Activated T-helper 17 cell treated with anti-CD3 and anti-CD28 coated beads, Interleukin-2, amount 50 U/mL, for 72 hours (primary cell): ENCODE measurements at places on chromosomes 2 and 18.

- no peak for ATAC-seq
Measured at GRCh38 chr2:128172191-128172590, 81.2 kb downstream of the UGGT1 start.

GRCh38 chr2:49959961-49960553 lies 805.7 kb upstream of the FSHR start:
- ATAC-seq, result no peak

DNA sequence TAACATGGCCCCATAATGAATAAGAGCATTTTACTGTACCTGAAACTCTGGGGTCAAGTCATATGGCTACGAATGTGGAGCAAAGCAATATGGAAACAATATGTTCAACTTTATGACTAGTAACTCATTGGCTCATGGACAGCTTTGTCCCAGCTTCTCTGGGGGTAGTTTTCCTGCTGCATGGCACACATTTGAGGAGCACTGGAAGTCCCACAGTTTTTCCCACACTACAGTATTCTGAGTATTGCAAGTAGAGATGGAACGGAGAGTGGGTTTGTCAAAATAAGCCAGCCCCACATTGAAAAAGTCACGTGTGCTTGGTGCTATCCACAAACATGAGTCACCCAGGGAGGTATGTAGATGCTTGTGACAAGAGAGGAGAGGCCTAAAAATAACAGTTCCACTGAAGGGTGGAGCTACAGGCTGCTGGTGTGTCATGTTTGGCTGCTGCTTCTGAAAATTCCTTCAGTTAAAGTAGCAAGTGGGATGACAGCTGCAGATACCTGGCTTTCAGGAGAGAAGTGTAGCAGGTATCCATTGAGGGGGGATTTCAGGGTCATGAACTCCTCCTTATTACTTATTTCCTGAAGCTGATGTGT lies 48.2 kb upstream of the CTAGE1 start:
- ATAC-seq, result no peak

GRCh38 chr2:168215813-168216212 lies 31.6 kb downstream of the STK39 start:
- no peak for ATAC-seq

GRCh38 chr2:6872394-6872793 lies 5.2 kb upstream of the RSAD2 start:
- ATAC-seq, result no peak

- peak; percentile 80 for ATAC-seq
Measured at GRCh38 chr2:144572977-144573376, 53.1 kb upstream of the ZEB2 start.

GRCh38 chr2:126038861-126039260 lies 617.1 kb upstream of the GYPC start:
- no peak for ATAC-seq

DNA sequence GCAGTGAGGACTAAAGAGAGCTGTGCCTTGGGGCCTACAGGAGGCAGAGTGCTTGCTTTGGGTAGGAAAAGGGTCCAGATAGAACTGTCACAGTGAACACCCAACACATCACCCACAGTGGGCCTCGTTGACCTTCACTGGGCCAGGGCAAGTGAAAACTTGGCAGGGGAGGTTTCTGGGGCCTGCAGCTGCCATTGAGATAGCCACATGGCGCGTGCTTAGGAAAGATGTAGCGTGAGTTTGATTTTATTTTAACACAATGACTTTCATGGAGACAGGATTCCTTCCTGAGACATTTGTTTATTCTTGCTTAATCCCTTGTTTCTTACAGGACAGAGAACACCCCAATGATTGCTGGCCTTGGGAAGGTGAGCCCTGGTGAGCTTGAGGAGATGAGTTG lies 9.3 kb upstream of the ESPNL start:
- no peak for ATAC-seq

GRCh38 chr2:197358931-197359330 lies 48.4 kb upstream of the ANKRD44 start:
- ATAC-seq, result peak; percentile 61

DNA sequence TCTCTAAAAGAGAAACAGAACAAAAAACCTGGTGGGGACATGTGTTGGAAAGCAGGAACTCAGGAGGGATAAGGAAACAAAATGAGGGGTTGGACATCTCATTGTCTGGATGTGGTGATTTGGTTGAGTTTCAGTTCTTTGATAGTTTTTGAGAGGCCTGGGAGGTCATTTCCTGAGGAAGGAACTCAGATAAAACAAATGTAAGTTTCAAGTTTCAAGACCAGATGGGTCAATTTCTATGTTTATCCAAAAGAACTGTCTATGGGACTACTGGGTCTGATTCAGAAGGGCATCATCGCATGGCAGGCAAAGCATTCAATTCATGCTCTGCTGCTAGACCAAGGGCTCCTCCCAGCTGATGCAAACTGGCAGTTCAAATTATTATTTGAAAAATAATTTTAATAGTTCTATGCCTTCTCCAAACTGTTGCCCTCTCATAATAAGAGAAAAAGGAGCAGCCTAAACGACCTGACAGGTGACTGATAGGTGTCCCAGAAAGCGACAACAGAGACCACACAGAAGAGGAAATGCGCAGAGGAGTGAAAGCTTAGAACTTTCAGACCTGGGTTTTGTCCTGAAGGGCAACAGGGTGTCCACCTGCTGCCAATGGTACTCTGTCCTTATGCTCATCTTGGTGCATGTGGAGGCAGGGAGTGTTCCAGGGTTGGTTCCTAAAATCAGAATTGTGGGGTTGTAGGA lies 39.3 kb upstream of the SH3RF3 start:
- ATAC-seq, result no peak

GRCh38 chr2:83055376-83056010 lies 1403.6 kb downstream of the SUCLG1 start:
- no peak for ATAC-seq

GRCh38 chr18:50079571-50080295 lies 115.2 kb downstream of the MYO5B start:
- no peak for ATAC-seq

- no peak for ATAC-seq
Measured at GRCh38 chr2:201343559-201343958, 13.6 kb downstream of the FLACC1 start.

- no peak for ATAC-seq
Measured at GRCh38 chr2:222869252-222869560, 8.4 kb downstream of the ACSL3 start.

- ATAC-seq, result peak; percentile 60
Measured at GRCh38 chr18:46319783-46320182, 215.6 kb downstream of the HAUS1 start.

- peak; percentile 25 for ATAC-seq
Measured at GRCh38 chr2:74919827-74920226, 38.6 kb upstream of the POLE4 start.

- ATAC-seq, result no peak
Measured at GRCh38 chr2:39325966-39326365, 82.2 kb upstream of the CDKL4 start.

GRCh38 chr18:50832754-50833153 lies 12.9 kb upstream of the MRO start:
- no peak for ATAC-seq

GRCh38 chr2:233009661-233010060 lies 3.4 kb downstream of the NGEF start:
- ATAC-seq, result no peak

DNA sequence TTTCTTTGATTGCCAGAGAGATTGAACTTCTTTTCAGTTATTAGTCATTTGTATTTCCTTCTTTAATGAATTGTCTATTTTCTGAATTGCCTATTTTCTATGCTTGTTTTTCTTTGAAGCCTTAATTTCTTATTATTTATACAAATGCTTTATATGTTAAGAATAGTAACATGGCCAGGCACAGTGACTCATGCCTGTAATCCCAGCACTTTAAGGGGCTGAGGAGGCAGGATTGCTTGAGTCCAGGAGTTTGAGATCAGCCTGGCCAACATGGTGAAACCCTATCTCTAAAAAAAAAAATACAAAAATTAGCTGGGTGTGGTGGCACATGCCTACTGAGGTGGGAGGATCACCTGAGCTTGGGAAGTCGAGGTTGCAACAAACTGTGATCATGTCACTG lies 4.7 kb upstream of the RAB11FIP5 start:
- ATAC-seq, result no peak

DNA sequence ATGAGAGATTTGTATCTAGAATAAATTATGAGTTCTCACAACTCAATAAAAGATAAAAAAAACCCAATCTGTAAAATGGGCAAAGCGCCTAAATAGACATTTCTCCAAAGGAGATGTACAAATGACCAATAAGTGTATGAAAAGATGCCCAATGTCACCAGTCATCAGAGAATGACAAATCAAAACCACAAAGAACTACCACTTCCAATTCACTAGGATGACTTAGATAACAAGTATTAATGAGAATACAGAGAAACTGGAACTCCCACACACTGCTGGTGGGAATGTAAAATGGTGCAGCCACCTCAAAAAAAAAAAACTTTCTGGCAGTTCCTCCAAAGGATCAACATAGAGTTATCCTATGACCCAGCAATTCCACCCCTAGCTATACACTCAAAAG lies 17.4 kb upstream of the COL6A3 start:
- peak; percentile 14 for ATAC-seq

GRCh38 chr2:207944979-207945600 lies 80.2 kb downstream of the PLEKHM3 start:
- ATAC-seq, result no peak

DNA sequence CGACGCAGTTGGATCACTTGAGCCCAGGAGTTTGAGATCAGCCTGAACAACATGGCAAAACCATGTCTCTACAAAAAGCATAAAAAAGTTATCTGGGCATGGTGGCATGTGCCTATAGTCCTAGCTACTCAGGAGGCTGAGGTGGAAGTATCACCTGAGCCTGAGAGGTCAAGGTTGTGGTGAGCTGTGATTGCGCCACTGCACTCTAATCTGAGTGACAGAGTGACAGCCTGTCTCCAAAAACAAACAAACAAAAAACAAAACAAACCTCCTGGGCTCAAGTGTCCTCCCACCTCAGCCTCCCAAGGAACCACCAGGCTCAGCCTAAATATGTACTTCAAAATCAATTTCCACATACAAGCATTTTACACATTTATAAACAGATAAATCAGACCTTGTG lies 83.8 kb downstream of the STRN start:
- no peak for ATAC-seq

GRCh38 chr2:153558247-153558646 lies 79.7 kb upstream of the RPRM start:
- ATAC-seq, result no peak

GRCh38 chr2:181389524-181389923 lies 67.7 kb upstream of the ITGA4 start:
- ATAC-seq, result no peak

DNA sequence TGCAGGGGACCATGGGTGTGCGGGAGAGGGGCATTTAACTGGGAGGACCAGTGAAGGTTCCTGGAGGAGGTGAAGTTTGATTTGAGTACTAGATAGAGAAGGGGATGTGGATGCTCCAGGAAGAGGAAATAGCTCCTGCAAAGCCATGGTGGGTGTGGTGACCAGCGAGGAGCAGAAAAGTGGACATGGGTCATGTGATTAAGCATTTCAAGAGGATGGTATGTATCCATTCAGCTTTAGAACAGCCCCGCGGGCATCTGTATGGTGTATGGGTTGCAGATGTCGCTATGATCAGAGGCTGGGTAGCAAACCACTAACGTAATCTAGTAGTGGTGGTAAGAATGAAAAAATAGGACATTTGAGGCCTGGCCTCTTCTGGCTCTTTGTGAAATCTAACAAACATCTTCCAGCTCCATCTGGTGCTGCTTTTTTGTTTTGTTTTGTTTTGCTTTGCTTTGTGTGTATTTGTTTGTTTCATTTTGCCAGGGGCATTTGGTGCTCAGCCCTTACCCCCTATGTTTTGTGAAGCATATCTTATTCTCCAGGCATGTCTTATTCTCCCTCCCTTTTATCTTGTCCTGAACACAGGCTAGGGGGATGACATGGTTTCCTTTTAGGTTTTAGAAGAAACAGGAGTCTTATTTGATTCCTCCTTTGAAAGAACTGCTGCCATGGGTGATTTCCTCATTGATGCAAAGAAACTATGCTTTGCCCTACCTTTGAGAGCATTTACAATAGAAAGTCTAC lies 226.1 kb downstream of the LRRTM1 start:
- no peak for ATAC-seq

DNA sequence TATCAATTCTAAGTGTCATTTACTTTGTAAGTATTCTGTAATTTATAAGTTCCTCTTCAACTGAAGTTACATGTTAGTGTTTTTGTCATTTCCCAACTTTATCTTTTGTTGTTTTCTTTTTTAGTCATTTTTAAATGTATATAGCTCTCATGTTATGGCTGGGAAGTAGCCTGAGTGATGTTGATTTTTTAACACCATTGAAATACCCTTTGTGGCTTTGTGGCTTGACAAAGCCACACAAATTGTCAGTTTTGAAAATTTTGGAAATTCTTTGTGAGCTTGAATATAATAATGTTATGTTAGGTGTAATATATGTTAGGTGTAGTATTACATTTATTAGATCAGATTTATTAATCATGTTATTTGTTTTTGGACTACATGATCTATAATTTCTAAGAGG lies 16.7 kb downstream of the DNAJC10 start:
- ATAC-seq, result no peak

DNA sequence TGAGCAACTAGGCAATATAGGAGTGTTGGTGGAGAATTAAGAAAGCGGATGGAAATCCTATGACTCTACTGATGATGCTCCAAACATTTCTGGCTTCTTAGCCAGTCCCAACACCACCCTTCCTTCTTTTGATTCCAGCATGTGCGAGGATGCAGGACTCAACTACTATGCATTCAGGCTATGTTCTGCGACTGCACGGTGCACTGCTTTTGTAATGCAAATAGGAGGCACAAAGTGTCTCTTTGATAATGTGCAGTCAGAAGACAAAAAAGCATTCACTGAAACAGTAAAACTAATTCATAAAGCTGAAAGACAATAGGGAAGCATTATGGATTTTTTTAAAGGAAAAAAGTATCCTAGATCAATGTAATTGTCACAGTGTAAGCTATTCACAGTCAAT lies 106.7 kb downstream of the MEIS1 start:
- no peak for ATAC-seq

DNA sequence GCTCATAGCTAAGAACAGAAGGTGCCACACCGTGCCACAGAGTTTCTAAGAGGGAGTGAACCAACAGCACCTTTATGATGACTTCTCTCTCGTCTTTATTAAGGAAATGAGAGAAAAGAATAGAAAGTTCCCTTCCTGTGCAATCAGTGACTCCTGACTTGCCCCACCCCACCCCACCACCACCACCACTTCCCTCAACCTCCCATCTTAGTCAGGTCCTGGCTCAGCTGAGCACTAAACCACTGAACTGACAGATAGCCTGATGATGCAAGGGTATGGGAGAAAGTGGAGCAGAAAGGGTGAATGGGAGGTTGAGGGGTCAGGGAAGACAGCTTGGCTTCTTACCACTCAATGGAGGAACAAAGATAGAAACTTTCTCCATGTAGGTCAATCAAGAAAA lies 75.2 kb upstream of the RMDN2 start:
- ATAC-seq, result peak; percentile 76

GRCh38 chr2:179037807-179038206 lies 12.1 kb downstream of the CCDC141 start:
- ATAC-seq, result peak; percentile 19

GRCh38 chr2:176136374-176137251 lies 7.1 kb downstream of the HOXD8 start:
- no peak for ATAC-seq

DNA sequence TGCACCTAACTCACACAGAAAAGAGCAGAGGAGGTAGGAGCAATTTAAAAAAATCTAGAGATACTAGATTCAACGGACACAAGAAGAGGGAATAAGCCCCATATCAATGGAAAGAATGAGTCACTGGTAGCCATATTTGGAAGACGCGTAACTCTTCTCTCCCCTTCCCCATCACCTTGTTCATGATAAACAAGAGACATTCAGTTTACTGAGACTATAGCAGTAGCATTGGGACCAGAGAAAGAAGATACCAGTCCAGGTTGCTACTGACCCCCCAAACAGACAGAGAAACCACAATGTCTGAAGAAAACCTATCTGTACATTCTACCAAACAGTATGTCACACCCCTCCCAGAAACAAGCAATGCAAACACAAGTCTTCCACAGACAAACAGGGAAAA lies 81.1 kb downstream of the SLC66A3 start:
- ATAC-seq, result no peak
